Activated T-helper 9 cell treated with anti-CD3 and anti-CD28 coated beads, Interleukin-2, amount 50 U/mL, for 16 hours (primary cell): ENCODE measurements at places on chromosomes 2 and 18.

DNA sequence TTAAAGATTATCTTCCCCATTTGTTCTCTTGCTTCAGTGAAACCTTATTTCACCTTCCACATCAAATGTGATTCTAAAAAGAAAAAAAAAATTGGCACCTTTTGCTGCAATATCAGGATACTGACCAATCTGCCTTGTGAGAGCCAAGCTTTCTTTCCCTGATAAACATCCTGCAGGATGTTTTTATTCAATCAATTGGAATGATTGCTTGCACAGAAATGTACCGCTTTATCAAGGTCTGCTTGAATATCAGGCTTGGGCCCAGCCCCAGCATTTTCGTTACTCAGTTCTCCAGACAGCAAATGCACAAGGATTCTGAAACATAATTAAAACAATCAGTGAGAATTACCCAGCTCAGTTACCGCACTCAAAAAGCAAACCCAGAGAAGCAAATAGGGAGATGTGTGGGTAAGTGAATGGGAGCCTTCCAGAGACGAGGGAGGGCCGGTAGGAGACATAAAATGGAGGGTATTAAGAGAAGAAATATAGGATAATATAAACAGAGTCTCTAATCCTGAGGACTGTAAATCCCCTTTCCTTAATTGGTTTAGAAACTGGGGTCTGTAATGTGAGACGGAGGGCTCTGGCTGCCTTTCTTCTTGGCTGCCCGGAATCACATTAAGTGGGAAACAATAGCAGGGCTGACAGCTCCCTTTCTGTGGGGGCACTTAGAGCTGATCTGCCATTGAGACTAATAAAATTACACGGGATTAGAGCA lies 291.8 kb downstream of the ICOS start:
- no peak for DNase-seq

- DNase-seq = peak; percentile 34
Observed at GRCh38 chr2:214808981-214809750, at the start of gene BARD1. BARD1 (minus strand) TSS chr2:214809683; CDS start chr2:214809569, 114 bp downstream.

DNA sequence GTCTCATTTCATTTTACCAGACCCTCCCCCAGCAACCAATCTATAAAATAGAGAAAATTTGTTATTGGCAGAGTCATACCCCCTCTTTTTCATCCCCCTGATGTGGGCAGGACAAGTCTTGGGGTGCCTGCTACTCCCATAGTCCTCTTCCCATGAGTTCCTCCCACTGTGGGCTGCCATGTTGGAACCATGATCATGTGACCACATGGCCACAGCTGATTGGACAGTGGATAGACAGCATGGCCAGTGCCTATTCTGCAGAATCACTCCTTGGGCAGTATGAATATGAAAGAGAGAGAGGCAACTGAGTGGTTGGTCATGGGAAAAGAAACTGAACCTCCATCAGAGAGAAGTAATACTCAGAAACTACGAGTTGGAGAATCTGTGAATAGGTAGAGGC lies 84.9 kb downstream of the PDCL3 start:
- no peak for DNase-seq

DNA sequence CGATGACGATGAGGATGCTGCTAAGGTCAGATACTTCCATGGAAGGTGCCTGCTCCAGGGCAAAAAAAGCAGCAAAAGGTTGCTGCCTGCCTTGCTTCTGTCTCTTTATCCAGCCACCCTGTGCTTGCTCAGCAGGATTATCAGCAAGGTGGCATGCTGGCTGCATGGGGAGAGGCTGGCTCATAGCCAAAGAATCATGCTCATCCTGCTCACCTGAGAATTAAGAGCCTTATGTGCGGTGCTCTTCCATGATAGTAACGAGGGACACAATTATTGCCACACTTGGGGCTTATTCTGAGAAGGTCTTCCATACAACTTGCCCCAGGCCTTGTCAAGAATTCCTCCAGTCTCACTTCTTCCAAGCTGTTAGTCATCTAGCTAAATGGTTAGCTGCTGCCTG lies 60.4 kb upstream of the SEC11C start:
- no peak for DNase-seq

GRCh38 chr18:44748582-44748981 lies 67.9 kb downstream of the SETBP1 start:
- no peak for DNase-seq

- DNase-seq = no peak
Observed at GRCh38 chr2:12714391-12715221, 2.1 kb upstream of the TRIB2 start.

GRCh38 chr2:42125841-42126594 lies 43.1 kb upstream of the EML4 start:
- DNase-seq = no peak

DNA sequence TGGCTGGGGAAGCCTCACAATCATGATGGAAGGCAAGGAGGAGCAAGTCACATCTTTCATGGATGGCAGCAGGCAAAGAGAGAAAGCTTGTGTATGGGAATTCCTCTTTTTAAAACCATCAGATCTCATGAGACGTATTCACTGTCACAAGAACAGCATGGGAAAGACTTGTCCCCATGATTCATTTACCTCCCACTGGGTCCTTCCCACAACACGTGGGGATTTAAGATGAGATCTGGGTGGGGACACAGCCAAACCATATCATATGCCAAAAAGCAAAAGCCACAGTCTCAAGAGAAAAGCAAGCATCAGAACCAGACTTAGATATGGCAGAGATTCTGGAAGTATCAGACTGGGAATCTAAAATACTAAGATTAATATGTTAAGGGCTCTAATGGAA lies 30.0 kb upstream of the SCRN3 start:
- no peak for DNase-seq
